ENCODE measurements at places on chromosomes 6 and 20. TPM values are rescaled to one million over a fixed set of nuclear protein-coding genes. Genes with fewer than 3 reads are reported as not detected.

DNA sequence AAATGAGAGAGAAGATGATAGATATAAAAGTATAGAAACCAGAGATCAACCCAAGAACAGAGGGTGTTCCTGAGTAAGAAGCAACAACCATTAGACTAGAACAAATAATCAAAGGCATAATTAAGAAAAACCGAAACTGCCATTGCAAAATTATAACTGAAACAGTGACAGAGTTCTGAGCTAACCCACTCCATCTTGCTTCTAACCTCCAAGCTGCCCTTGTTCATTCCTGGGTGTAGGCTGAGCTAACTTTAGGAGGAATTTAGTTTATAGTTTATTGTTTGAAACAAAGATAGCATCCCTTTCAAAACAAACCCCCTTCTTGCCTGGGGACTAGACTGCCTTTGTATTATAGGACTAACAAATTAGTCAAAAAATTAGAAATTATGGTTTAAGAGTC is 56.1 kb upstream of the PRND start:
- H3K4me3 ChIP-seq: peak overlapping the region; percentile 53
- no peak for DNase-seq
- no peaks in the 10 kb centered on the region for H3K36me3 ChIP-seq
- no peaks in the 10 kb centered on the region for H3K27me3 ChIP-seq
- peaks cover 29% of the 10 kb centered on the region for H3K4me1 ChIP-seq

FKBP1C gene
- total RNA-seq: 1.7 TPM

GRCh38 chr6:43687079-43687436 is 533 bp downstream of the MRPS18A start:
- DNase-seq: no peak
- H3K27me3 ChIP-seq: no peaks in the 10 kb centered on the region
- H3K36me3 ChIP-seq: peaks cover 10% of the 10 kb centered on the region
- peak overlapping the region; percentile 90 for H3K4me3 ChIP-seq
- H3K27ac ChIP-seq: peak overlapping the region; percentile 93
- peaks cover 45% of the 10 kb centered on the region for H3K4me1 ChIP-seq

DNA sequence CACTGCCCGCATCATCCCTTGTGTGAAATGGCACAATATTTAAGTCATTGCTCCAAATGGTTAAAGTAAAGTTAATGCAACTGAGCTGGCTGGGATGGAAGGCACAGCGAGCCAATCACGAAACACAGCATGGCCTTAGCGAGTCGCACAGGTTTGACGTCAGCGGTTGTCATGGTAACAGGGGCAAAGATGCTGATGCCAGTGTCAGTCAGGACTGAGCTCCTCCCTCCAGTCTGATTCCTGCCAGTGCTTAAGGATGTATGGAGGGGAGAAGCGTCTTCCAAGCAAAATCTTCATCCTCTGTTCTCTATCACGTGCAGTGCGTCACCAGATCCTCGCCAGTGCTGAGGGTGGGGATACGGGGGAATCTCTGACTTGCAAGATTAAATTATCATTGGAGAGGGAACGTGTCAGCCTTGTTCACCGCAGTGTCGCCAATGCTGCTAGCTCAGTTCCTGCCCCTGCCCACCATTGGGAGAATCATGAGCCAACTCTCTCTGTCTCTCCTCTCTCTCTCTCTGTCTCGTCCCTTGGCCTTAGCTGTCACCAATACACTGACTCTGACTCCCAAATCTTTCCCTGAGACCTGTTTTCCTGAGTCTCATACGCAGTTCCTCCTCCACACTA is 24.5 kb downstream of the TSPYL4 start:
- no peaks in the 10 kb centered on the region for H3K27me3 ChIP-seq
- no peaks in the 10 kb centered on the region for H3K36me3 ChIP-seq
- no peak overlapping the region for H3K4me3 ChIP-seq
- DNase-seq: peak; percentile 26

CLIC5 gene
- total RNA-seq: 1.1 TPM

DNA sequence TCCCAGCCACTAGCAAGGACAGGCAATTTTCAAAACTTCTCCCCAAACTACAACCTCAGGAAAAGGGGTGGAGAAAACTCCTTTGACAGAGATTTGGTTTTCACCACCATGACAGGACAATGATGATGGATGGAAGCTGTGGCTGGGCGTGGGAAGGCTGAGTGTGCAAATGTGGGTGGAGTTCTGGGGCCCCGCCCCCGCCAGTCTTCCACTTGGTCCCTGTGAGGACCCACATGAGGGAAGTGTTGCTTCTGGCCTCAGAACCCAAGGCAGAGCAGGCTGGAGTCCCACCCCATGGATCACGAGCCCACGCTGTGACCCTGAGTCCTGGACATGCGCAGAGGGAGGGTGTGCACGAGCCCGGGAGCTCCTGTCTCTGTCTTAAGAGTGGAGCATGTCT is 21.5 kb upstream of the MRGBP start:
- H3K4me1 ChIP-seq: peaks cover 44% of the 10 kb centered on the region
- H3K27ac ChIP-seq: peak overlapping the region; percentile 49
- DNase-seq: no peak
- H3K36me3 ChIP-seq: no peaks in the 10 kb centered on the region
- H3K27me3 ChIP-seq: no peaks in the 10 kb centered on the region

PAK5 gene
- total RNA-seq: not detected

- H3K27ac ChIP-seq: no peak overlapping the region
- H3K4me3 ChIP-seq: no peak overlapping the region
- H3K4me1 ChIP-seq: peaks cover 12% of the 10 kb centered on the region
- no peaks in the 10 kb centered on the region for H3K36me3 ChIP-seq
- no peak for DNase-seq
Observed at GRCh38 chr6:44659726-44660125, 272.2 kb downstream of the CDC5L start.

DNA sequence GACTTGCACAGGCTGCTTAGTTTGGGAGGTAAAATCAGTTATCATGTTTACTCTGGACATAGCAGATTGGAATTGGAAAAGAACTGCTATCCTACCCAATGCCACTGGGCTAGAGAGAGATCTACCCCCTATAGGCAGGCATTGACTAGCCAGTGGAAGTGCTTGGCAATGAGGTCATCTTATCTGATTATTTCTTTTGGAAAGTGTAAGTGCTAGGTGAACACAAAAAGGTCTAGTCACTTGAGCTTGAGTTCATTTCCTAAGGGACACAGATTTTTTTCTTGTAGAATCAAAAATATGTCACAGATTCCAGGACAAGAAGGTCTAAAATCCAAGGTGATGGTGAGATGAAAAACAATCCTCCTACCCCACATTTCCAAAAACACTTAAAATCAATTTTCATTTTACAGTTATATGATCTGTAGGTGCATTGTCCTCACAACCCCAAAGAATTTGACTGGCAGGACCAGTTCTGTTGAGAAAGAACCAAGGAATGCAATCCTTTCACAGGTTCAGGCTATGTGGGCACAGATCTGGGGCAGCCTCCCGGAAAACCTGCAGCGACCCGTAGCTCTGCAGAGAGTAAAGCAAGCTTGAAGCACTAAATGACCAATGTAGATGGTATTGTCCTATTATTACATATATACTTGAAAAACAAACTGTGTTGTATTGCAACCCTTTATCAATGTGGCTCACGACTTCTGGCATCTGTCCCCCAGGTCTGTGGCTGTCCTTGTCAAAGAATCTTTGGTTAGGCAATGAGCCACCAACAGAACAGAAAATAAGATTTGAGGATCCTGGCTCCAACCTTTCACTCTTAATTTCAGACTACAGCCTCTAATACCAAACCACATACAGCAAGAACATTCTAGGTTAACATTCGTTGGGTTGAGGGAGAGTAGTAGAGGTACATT is 67.3 kb upstream of the ADTRP start:
- H3K27ac ChIP-seq: no peak overlapping the region
- H3K27me3 ChIP-seq: no peaks in the 10 kb centered on the region
- H3K4me1 ChIP-seq: no peaks in the 10 kb centered on the region
- no peak for DNase-seq
- no peak overlapping the region for H3K4me3 ChIP-seq

DNA sequence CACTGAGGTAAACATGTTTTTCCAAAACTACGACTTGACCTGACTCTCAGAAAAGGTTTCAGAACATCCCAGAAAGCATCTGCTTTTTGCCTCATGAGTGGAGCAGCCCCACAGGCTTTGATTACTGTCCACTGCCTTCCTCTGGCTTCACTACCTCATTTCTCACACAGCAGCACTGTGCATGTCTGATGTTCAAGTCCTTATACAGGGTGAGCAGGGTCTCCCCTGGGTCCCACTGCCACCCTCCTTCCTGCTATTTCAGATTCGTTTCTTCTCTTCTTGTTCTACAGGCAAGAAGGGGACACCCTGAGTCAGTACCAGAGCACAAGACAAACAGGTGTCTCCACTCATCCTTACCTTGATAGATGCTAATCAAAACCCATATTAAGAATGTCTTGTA is 64.7 kb upstream of the NFATC2 start:
- peaks cover 22% of the 10 kb centered on the region for H3K4me1 ChIP-seq
- no peak overlapping the region for H3K27ac ChIP-seq
- DNase-seq: no peak
- no peak overlapping the region for H3K4me3 ChIP-seq
- H3K36me3 ChIP-seq: no peaks in the 10 kb centered on the region

GRCh38 chr20:6008254-6008653 is 45.6 kb downstream of the LRRN4 start:
- no peak overlapping the region for H3K27ac ChIP-seq
- H3K27me3 ChIP-seq: no peaks in the 10 kb centered on the region
- peak overlapping the region; percentile 94 for H3K4me3 ChIP-seq
- no peak for DNase-seq
- peaks cover 40% of the 10 kb centered on the region for H3K36me3 ChIP-seq

CPXM1 gene
- total RNA-seq: 2.0 TPM

DNA sequence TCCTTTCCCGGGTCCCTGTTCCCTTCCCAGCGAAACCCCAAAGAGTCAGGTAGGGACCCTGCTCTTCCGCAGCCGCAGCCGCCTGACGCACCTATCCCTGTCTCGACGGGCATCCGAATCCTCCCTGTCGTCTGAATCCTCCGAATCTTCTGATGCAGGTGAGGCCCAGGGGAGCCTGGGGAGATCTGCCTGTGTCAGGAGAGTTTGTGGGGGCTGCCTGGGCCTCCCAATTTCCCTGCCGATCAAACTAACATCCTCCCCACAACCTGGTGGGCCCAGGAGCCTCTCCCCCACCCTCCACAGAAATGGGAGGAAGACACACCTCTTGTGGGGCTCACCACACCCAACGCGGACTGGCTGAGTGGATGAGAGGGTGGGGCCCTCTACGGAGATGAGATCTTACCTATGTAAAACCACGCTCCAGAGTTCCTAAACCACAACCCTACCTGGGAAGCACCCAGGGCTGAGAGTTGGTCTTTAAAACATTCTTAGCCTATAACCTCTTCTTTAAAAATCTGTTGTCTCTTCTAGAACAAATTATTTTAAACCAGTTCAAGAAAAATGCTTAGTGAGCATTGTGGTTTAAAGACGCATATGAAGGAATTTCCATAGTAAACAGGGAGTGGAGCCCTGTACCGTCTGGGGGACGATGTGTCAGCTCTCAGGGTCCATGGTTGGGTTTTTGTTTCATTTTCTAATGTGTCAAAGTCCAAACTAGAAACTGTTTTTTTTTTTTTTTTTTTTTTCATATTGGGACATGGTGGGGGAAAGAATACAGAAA is 1.7 kb downstream of the CDC25B start:
- peaks cover 54% of the 10 kb centered on the region for H3K36me3 ChIP-seq
- no peaks in the 10 kb centered on the region for H3K27me3 ChIP-seq
- H3K4me3 ChIP-seq: peak overlapping the region; percentile 99
- peak; percentile 68 for DNase-seq
- H3K4me1 ChIP-seq: peaks cover 54% of the 10 kb centered on the region
- peak overlapping the region; percentile 93 for H3K27ac ChIP-seq

DNA sequence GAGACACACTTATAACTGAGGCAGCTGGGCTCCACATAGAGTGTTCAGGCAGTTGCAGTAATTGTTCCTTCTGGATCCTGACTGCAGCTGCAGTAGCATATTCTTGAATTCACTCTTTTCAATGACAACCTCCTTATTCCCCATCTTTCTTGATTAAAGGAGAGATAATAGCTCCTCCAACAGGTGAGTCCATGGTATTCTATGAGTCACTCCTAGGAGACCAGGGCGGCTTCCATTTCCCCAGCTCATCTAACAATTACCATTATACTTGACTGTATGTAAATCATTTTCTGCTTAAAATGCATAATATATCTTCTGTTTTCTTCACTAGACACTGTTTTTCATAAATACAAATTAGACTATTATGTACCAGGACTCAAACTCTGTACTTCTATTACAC is 62.4 kb downstream of the TENT5A start:
- H3K4me3 ChIP-seq: no peak overlapping the region
- no peaks in the 10 kb centered on the region for H3K4me1 ChIP-seq
- no peaks in the 10 kb centered on the region for H3K36me3 ChIP-seq
- no peak overlapping the region for H3K27ac ChIP-seq
- H3K27me3 ChIP-seq: no peaks in the 10 kb centered on the region
- DNase-seq: no peak

KIF25 gene
- not detected for total RNA-seq

GRCh38 chr6:80638213-80639055 is 532.0 kb downstream of the BCKDHB start:
- DNase-seq: peak; percentile 23
- H3K4me3 ChIP-seq: no peak overlapping the region
- no peaks in the 10 kb centered on the region for H3K27me3 ChIP-seq
- H3K27ac ChIP-seq: no peak overlapping the region

KCNB1 gene
- total RNA-seq: not detected

GRCh38 chr6:34917626-34918285 is 28.7 kb downstream of the ANKS1A start:
- no peak overlapping the region for H3K27ac ChIP-seq
- H3K27me3 ChIP-seq: no peaks in the 10 kb centered on the region
- H3K36me3 ChIP-seq: peaks cover 1% of the 10 kb centered on the region

DNA sequence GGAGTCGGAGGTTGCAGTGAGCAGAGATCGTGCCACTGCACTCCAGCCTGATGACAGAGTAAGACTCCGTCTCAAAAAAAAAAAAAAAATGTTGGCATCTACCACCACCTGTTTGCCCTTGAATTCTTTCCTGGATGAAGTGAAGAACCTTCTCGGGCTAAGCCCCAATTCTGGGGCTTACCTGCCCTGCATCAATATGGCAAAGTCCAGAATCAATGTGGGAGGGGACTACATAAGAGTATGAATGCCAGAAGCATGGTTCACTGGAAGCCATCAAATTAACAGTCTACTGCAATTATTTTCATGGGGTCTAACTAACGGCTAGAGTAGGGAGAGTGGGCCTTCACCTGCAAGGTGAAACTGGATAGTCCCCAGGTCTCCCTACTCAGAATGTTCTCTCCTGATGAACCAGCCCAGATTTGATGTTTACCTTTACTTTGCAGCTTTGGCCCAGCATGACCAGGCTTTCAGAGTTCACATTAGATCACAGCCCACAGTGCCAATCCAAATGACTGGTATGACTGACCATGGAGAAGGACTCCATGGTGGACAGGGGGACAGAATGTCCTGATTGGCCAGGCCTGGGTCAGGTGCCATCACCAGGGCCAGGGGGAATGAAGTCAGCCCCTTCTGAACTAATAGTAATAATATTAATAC is 7.0 kb upstream of the RALY start:
- peaks cover 16% of the 10 kb centered on the region for H3K4me1 ChIP-seq
- H3K4me3 ChIP-seq: no peak overlapping the region
- H3K36me3 ChIP-seq: peaks cover 10% of the 10 kb centered on the region
- DNase-seq: no peak
- H3K27ac ChIP-seq: no peak overlapping the region

ZNF76 gene
- 35.2 TPM for total RNA-seq

GRCh38 chr6:100880149-100880852 is 828 bp downstream of the ASCC3 start:
- peaks cover 28% of the 10 kb centered on the region for H3K36me3 ChIP-seq
- DNase-seq: peak; percentile 33
- H3K27ac ChIP-seq: peak overlapping the region; percentile 100
- peak overlapping the region; percentile 100 for H3K4me3 ChIP-seq

ANKRD66 gene
- not detected for total RNA-seq

TUBB2B gene
- 0.67 TPM for total RNA-seq
